ENCODE measurements at places on chromosomes 5 and 9.

- no peak for DNase-seq
Observed at GRCh38 chr9:69323861-69324260, 1.2 kb upstream of the ENTREP1 start.

GRCh38 chr5:159956074-159956473, 39.8 kb downstream of the ADRA1B start:
- DNase-seq, result no peak

- no peak for DNase-seq
Observed at GRCh38 chr5:14057289-14057688, 85.9 kb upstream of the TRIO start.

DNA sequence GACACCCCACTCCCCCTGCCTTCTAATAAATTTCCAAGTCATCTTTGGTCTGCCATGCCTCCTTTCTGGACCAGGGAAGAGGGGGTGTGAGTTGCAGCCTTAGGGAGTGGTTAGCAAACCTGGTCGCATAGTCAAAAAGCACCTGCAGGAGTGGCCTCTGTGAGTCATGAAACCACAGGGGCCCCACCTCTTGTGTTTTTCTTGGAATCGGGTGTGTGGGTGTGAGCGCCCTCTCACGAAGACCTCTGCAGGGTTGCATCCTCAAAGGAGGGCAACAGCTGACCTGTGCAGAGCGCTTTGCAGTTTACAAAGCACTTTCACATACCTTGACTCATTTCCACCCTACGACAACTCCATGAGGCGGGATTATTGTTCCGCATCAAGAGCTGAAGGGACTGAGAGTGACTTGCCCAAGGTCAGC, 36.8 kb upstream of the TEX48 start:
- peak; percentile 82 for DNase-seq

GRCh38 chr5:59039296-59040023, 456.6 kb downstream of the RAB3C start:
- peak; percentile 86 for DNase-seq

DNA sequence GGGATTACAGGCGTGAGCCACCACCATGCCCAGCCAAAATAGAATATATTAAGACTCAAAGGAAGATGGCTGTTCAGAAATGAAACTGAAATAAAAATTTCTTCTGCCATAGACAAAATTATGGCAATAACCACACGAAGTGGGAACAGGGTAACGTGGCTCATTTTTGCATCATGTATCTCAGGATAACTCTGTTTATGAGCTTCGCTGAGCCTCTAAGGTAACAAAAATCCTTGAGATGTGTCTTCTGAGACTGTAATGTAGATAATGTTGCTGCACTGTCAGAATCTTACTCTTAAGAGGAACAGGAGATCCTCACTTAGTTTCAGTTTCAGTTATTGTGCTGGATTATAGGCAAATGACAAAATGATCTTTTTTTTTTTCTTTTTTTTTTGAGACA, 153.8 kb downstream of the GOLPH3 start:
- peak; percentile 3 for DNase-seq

GRCh38 chr5:66886941-66887340, 290.7 kb downstream of the MAST4 start:
- DNase-seq, result no peak

- no peak for DNase-seq
Observed at GRCh38 chr5:81572201-81572600, 178.3 kb upstream of the ACOT12 start.

GRCh38 chr9:3124001-3124400, 280.1 kb upstream of the PUM3 start:
- no peak for DNase-seq

GRCh38 chr9:89247431-89248353, 63.3 kb upstream of the CKS2 start:
- no peak for DNase-seq

- no peak for DNase-seq
Observed at GRCh38 chr5:31464081-31464480, 67.8 kb downstream of the DROSHA start.

All from CD4-positive, alpha-beta T cell treated with Interleukin-12 subunit alpha and Interleukin-12 subunit beta, for 1 hour (primary cell).